ENCODE measurements at places on chromosomes 12 and 14.

DNA sequence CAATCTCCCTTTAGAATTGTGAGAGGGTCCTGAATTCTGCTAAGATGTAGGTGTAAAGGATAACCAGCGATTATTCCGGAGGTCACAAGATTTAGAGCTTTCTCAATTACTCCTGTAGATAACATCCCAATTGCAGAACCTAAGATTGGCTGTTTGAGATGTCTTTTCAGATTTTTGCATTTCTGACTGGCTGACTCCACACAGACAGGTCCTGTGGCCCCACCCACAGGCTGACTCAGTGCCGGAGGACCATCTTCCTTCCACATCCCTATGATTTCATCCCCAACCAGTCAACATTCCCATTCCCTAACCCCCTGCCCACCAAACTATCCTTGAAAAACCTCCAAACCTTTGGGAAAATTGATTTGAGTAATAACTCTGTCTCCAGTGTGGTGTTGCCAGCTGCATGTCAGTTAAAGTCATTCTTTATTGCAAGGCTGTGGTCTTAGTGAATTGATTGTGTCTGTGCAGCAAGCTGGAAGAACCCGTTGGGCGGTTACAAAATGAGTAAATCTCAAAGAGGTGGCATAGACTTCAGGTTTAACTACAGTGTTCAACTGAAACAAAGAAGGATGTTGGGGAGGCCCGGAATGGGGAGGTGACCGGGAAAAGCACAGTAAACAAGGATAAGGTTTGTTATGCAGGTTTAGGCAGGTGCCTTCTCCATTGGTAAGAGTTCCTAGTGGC, 10.6 kb downstream of the FNTB start:
- peak; percentile 44 for DNase-seq

DNA sequence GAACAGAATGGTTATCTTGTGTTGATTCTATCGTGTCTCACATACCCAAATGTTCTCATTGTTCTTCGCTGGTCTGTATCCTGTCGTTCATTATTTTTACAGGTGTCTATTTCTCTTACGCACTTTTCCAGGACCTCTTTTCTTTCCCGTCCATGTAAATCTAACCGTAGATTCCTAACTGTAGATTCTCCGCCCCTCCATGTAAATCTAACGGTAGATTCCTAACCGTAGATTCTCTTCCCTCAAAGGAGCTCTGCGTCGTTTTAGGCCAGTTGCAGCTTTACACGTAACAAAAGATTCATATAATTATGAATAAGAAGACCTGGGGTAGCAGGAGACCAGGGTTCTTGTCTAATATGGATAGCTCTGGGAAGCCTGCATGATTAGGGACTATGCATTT, 9.7 kb upstream of the ZNF605 start:
- DNase-seq = no peak

GRCh38 chr14:92897922-92898565, 24.9 kb upstream of the CHGA start:
- DNase-seq = no peak

GRCh38 chr12:45883187-45883586, 107.2 kb downstream of the SCAF11 start:
- DNase-seq = no peak

- no peak for DNase-seq
Observed at GRCh38 chr12:105378911-105379310, 48.4 kb downstream of the C12orf75 start.
